Transverse colon (tissue), 4 donors: ENCODE measurements at places on chromosomes 3 and 15.

DNA sequence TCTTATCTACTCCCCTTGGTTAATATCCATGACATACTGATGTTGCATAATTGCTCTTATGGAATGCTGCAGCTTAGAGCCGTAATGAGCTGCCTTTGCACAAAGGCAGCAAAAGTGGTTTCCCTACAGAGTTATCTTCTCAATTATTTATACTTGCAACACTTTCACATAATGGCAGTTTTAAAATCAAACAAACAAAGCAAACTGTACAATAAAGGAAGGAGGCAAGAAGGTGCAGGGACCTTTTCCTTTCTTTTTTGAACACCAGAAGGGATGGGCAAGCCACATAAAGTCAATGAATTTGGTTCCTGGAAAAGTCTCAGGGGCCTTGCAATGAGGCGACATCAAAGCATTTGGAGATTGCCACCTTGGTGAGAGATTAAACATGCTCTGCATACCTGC is 188.0 kb downstream of the MEIS2 start:
- no peak for DNase-seq

DNA sequence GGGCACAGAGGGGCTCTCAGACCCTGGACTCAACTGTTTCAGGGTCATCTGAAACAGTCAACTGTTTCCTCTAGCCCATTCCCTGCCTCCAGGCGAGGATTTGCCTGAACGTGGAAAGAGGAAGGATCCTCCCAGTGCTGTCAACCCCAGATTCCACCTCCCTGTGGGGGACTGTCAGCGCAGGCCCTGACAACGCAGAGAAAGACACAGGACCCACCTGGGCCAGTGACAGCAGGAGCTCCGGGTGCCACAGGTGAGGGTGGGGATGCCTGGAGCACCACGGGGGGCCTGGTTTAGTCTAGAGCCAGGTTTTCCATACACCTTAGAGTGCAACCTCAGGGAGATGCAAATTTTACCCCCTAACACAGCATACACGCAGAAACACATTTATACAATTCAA is 19.5 kb upstream of the LAMP3 start:
- no peak for DNase-seq

DNA sequence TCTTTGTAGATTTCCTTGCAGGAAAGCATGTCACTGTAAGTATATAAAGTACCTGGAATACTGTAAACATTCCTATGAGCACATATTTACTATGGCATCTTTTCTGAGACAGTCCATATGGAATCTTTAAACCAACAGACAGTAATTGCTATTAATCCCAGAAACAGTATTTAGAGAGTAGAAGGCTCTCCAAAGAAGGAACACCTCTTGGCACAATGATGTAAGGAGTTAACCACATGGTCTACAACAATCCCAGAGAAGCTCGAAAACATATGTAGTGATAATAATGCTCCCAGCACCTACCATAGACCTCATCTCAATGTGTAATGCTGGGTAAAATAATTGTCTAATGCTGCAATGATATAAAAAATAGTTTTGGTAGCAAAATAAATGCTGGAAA is 95.8 kb upstream of the IL12A start:
- DNase-seq, result no peak

DNA sequence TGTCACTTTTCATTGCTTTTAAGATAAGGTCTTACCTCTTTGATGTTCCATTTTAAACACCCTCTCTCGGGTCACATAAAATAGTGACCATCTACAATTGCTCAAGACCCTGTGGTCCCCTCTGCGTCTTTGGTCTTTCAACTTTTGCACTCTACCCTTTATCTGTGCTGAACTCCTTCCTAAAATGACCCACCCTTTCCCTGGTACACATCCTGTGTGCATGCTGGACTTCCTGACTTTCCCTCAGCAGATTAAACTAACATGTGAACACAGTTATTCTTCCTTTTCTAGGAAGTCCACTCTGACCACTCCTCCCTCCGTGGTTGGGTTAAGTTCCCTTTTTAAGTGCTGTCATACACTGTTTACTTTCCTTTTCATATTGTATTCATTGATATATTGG is 414.2 kb downstream of the GABRB3 start:
- DNase-seq, result no peak

DNA sequence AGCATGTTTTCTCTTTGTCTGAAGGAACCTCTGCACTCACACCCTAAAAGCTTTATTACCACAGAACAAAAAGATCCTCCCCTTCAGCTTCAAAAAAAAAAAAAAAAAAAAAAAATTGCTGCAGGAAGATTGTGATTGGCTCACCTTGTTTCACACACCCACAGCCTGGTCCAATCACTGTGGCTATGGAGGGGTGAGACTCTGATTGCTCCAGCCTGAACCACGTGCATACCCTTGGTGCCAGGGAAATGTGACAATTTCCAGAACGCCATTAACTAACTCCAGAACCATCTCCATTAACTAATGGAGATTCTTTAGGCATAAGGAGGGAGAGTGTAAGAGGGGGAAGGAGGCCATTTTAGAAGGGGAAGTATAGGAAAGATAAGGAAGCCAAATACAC is 106.5 kb upstream of the CRBN start:
- no peak for DNase-seq

DNA sequence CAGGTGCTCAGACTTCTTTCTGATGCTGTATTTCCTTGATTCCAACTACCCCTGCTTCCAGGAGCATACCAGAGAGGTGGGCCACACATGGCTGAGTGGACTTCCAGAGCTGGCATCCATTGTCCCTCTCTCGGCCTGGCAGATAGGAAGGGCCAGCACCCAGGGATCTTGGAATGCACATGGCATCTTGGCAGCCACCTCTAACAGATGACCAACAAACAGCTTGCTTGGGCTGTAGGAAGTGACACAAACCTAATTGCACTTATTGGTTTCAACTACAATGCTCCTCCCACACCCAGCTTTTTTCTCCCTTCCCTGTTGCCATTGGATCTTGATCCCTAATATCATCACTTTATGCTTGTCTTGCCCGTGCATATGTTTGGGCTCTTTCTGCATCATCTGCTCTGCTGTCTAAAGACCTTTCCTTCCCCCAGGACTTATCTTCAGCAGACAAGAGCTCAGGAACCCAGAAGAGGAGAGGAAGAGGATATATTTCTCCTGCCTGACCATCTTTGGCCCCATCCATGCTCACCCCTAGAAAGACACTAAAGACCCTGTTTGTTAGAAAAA is 294.6 kb downstream of the NTRK3 start:
- no peak for DNase-seq

- DNase-seq, result no peak
Observed at GRCh38 chr3:64987726-64988125, 299.9 kb upstream of the ADAMTS9 start.

DNA sequence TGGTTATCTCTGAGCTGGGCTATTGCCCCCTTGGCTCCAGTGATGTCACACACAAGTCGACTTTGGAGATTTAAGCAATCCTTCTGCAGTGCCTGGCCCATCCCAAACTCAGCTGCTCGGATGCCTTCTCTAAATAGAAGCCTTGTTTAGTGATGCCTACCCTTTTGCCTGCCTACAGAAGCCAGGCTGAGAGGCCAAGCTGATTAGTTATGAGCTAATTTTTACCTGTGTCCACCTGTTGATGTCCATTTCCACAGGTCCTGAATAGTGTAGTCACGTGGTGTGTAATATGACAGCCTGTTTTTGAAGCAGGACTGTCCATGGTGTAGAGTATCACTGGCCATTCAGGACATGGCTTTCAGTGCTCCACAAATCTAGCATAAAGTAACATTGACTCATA is 45.5 kb downstream of the SSUH2 start:
- DNase-seq, result no peak

GRCh38 chr15:45468294-45468693 is 54.3 kb downstream of the SLC30A4 start:
- DNase-seq, result no peak

GRCh38 chr3:15284121-15284889 is 48.1 kb downstream of the SH3BP5 start:
- peak; percentile 39 for DNase-seq

- DNase-seq, result peak; percentile 75
Observed at GRCh38 chr3:49020330-49021212, 1.4 kb upstream of the NDUFAF3 start.

GRCh38 chr3:116392291-116392690 is 53.0 kb downstream of the LSAMP start:
- no peak for DNase-seq

DNA sequence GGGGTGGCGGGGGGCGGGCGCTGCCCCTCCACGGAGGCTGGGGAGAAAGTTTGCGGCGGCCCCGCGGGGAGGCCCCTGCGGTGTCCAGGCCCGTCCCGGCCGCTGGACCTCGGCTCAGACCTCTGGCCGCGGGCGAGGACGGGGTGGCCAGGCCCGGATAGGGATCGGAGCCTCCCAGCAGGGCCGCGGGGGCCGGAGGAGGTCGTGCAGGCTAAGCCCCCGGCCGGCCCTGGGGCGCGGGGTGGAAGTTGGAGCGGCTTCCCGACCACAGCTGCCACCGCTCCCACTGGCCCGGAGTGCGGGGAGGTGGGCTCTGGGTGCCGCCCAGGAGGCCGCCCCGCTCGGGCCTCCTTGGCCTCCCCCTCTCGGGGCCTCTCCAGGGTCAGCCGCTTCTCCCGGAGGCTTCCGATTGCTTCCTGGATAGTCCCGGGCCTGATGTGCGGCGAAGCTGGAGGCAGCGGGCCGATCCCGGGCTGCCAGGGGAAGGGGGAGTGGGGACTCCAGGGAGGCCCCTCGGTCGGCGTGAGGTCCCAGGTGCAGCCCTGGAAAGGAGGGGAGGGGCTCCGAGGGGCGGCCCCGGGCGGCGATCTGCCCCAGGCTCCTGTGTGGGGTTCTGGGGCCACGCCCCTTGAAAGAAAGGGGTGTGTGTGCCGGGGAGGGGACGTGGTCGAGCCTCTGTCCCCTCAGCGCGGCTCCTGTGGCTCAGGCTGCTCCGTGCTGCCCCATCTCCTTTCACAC is 907 bp downstream of the PLXNA1 start:
- peak; percentile 27 for DNase-seq

GRCh38 chr3:2476996-2477395 is 378.3 kb downstream of the CNTN4 start:
- no peak for DNase-seq

GRCh38 chr3:148079370-148079769 is 618.3 kb upstream of the AGTR1 start:
- DNase-seq, result peak; percentile 8

- DNase-seq, result no peak
Observed at GRCh38 chr15:36897834-36898233, 202.5 kb downstream of the MEIS2 start.

DNA sequence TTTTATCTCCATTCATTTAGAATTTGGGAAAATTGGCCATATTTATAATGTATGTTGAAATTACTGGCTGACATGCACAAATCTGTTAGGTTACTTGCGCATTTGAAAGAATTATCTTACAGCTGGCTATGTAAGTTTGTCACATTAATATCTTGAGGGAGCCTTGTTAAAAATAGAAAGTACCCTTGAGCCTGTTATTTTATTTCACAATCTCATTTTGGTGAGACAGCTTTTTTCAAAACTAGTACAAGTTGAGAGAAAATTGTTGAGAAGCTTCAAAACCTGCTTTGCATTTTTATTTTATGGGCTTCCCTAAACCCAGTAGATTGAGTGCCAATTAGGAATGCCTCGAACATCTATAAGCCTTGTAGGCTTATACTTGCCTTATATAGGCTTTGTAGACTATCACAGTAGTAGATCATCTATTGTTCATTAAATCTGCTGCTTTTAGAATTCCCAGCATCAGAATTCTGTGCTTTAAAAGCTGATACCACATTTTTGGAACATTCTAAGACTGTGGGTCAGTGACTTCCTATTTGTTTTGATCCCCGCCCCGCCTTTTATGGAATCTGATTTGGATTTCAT is 6.3 kb downstream of the IDH3A start:
- no peak for DNase-seq

DNA sequence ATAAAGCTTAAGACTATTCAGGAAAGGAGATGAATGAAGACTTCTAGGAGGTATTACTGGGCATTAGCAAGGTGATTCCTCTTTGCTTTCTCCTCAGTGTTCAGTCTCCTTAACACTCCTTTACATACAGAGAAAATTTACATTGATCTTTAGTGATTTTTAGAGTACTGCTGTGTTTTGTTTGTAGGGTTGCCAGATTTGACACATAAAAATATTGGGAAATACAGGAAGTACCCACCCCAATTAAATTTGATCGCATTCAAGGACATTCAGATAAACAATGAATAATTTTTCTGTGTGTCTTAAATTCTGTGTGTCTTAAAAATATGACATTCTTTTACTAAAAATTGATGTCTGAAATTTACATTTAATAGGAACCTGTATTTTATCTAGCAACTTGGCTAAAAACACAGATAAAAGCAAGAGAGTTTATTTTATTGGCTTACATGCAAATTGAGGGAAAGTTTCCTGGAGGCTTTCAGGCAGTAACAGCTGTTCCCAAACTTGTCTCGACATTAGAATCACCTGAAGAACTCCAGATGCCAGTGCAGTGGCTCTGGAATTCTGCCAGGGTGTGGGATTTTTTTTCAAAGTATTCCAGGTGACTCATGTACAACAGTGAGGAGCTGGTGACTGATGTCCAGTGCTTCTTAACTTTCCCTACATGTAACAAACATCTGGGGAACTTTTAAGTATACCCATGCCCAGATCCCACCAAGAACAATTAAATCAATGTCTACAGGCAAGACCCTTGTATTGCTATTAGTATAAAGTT is 23.4 kb upstream of the PLOD2 start:
- DNase-seq, result no peak

- DNase-seq, result no peak
Observed at GRCh38 chr3:138384976-138385375, 36.6 kb downstream of the MRAS start.
